ENCODE measurements at places on chromosomes 5 and 9.

- no peak for DNase-seq
Measured at GRCh38 chr9:4559261-4560182, 69.3 kb downstream of the SLC1A1 start.

GRCh38 chr9:29691758-29692407 is 2118.6 kb upstream of the C9orf72 start:
- DNase-seq, result no peak

- DNase-seq, result no peak
Measured at GRCh38 chr5:136208916-136209315, 16.0 kb upstream of the SMIM32 start.

DNA sequence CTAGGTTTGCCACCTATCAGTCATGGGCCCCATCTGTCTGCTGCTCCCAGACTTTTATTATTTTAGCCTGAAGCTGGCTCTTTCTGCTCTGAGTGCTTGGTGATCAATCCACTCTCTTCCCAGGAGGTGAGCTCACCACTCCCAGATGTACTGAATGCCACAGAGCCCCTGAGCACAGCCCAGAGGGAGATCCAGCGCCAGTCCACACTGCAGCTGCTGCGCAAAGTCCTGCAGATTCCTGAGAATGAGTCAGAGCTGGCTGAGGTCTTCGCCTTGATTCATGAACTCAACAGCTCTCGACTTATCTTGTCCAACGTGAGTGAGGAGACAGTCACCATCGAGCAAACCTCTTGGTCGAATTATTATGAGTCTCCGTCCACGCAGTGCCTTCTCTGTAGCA is 36.0 kb downstream of the HMGXB3 start:
- DNase-seq, result no peak

- DNase-seq, result no peak
Measured at GRCh38 chr9:36141288-36141687, 4.8 kb downstream of the GLIPR2 start.

DNA sequence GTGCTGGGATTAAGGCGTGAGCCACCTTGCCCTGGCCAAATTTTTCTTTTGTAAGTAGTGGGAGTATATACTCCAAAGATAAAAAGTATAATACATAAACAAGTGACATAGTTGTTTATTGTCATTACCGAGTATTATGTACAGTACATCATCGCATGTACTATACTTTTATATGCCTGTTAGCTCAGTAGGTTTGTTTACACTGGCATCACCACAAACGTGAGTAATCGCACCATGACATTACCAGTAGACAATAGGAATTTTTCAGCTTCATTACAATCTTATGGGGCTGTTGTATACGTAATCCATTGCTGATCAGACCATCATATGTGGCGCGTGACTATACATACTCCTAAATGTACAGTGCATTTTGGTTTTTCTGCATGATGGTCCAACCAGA is 9.8 kb downstream of the SECISBP2 start:
- no peak for DNase-seq

DNA sequence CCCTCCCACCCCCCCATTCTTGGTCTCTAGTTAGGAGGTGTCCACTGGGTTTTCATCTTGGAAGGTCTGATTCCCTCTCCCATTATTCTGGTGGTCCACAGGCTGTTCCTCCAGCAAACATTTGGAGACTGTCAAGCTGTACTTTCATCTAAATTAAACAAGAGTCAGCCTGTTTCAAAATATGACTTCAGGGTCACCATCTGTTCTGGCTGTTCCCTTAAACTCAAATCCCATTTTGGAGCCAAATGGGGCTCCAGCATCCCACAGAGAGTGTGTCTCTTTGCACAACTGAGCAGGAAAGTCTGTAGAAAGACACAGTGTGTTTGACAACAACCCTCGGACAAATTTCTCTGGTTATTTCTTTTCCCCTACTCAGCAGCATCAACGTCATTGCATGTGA is 20.5 kb downstream of the COL15A1 start:
- DNase-seq, result no peak

DNA sequence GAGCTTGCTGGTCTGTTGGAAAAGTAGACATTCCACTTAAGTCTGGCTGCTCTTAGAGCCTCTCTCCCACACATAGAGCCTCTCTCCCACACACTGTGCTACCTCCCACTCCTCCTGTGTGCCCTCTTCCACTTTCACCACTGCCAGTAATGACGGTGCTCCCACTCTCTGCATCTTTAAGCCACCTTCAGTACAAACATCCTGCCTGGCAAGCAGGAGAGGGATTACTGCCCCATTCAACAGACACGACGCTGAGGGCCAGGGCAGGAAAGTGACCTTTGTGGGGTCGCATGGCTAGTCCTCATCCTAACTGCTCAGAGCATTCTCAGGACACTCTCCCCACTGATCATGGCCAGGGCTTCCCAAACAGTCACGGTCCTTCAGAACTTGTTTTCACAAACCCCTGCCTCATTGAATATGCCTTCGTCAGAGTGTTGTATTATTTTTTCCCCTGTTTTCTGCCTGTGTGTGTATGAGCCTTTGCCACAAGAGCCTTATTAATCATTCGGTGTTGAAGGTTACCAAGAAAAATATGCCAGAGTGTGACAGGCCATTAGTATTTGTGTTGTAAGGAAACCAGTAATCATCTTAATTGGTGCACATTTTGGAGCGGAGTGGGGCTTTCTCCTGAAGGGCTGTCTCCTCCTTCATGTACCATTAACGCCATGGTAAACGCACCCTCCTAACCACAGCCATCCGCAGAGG is 87.1 kb upstream of the SAP30L start:
- no peak for DNase-seq

- no peak for DNase-seq
Measured at GRCh38 chr9:4689021-4689420, 9.7 kb downstream of the CDC37L1 start.

GRCh38 chr5:31366941-31367340 is 165.0 kb downstream of the DROSHA start:
- DNase-seq, result no peak

GRCh38 chr9:136363949-136364748 is 605 bp upstream of the DNLZ start:
- DNase-seq, result no peak

DNA sequence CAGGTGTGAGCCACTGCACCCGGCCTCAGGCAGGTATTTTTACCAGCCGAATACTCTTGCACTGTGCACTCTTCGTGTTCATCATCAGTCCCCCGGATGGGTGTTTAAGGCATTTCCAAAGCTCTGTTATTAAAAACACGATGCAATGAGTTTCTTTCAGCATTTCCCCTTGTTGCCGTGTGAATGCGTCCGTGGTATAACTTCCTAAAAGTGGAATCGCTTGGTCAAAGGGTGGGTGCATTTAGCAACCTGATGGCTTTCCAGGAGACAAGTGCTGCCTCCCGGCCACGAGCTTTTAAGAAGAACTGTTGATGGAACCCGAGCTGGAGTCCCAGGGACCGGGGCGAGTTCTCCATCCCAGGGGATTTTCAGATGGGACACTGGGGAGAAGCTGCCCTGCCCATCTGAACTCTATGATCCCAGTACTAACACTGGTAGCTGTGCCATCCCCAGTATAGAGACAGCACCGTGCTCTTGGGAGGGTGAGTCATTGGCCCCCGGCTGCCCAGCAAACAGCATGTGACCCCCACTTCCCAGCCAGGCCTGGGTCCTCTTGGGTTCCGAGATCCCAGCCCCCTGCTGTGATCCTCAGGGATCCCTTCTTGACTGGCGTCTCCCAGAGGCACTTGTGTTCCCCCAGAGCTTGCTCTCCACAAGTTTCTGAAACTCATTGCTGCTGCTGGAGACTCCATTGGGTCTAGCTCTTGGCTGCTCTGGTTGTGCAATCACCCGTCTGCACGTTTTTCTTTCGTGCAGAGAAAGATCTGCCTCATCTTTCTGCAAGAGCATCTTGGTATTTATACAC is 169.5 kb upstream of the IER5L start:
- DNase-seq, result no peak

DNA sequence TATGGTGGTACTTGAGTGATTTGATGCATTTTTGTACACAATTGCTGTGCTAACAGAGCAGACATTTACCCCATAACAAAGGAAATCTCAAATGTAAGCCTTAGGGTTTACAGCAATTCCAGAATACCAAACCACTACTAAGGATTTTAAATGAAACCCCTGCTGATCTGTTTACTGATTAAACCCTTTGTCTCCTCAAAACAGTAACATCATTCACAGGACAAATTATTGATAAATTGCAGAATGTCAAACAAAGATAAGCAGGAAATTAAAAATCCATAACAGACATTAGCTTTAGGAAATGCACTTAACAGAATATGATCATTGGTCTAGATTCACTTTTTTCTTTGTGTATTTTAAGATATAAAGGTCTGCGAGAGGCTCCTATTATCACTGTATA is 1016.4 kb upstream of the DMAC1 start:
- DNase-seq, result no peak

GRCh38 chr5:112555197-112555596 is 136.1 kb upstream of the EPB41L4A start:
- DNase-seq, result no peak

- no peak for DNase-seq
Measured at GRCh38 chr9:82560457-82560904, 502.5 kb downstream of the RASEF start.

DNA sequence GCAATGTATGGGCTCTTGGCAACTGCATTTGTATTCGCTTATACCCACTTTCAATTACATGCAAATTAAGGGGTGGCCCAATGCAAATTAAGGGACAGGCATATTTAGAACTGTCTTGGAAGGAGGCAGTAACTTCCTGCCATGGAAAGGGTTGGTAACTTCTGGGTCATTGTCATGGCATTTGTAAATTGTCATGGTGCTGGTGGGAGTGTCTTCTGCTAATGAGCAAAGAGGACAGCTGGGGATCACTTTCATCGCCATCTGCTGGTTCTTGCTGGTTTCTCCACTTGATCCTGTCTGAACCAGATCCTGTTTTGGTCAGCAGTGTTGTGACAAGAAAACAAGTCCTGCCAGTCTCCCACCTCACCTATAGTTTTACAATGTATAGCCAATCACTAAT is 23.3 kb upstream of the UGT3A2 start:
- no peak for DNase-seq

- no peak for DNase-seq
Measured at GRCh38 chr5:5494489-5495402, 72.3 kb downstream of the ICE1 start.
